ENCODE measurements at places on chromosomes 7 and 10.
A peak's percentile ranks its signal among the peaks of the same experiment; 100 is the strongest.

- DNase-seq: no peak
Observed at GRCh38 chr10:51076299-51076841, 2.1 kb downstream of the PRKG1 start.

- DNase-seq: no peak
Observed at GRCh38 chr10:77836299-77836820, 90.2 kb downstream of the DLG5 start.

DNA sequence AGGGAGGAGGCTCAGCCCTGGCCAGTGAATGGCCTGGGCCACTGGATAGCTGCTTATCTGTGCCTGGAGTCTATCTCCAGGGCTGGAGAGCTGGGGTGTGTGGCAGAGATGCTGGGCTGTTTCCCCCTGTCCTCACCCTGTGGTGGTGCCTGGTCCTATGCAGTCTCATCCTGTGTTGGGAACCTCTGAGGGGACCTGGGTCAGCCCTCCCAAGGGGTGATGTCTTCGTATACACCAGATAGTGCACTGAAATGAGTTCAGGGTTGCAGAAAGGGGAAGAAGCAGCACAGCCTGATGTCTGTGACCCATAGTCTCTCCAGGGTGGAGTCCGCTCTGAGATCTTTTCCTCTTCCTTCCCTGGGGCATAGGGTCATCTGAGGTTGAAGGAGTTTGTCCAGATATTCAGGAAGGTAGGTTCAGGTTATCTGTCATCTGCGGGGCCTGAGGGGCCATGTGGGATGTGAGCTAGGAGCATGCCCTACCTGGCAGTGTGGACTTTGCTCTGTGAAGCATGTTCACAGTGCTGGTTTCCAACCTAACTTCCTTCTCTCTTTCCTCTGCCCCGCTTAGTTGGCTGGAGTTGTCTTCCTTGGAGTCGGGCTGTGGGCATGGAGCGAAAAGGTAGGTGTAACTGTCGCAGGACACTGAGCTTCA is 33.4 kb upstream of the SH2D4B start:
- no peak for DNase-seq

- DNase-seq: peak; percentile 84
Observed at GRCh38 chr10:21406595-21407193, 118.8 kb downstream of the SKIDA1 start.

GRCh38 chr7:78299088-78299487 is 500.5 kb downstream of the PHTF2 start:
- peak; percentile 30 for DNase-seq

DNA sequence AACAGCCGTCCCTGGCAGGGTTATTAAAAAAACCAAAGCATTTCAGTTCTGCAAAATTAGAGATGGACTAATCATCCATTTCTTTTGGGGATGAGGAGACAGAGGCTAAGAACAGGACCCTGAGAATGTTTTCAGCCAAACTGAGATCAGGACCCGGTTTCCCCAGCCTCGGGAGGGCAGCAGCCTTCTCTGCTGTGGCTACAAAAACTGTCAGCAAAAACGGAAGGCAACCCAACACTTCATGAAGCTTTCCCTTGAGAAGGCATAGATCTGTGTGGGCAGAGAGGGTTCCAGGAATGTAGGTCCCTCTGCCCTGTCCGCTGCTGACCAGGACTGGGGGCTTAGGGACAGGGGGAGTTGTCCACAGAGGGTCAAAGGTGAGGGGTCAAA is 313.5 kb downstream of the TCERG1L start:
- DNase-seq: no peak

DNA sequence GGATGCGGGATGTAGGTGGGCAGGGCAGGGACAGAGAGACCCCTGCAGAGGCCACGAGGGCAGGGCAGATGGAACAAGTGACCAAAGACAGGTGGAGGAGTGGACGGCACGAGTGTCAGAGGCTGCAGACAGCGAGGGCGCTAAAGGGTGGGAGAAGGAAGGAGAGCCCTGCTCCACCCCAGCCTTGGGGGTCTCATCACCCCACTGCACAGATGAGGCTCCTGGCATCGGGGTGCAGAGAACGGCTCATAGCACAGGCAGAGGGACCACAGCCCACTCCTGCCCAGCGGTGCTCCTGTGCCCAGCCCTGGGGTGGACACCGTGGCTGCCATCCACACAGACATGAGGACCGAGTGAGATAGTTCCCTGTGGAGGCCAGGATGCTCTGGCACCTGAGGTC is 2.2 kb upstream of the LAT2 start:
- DNase-seq: no peak

DNA sequence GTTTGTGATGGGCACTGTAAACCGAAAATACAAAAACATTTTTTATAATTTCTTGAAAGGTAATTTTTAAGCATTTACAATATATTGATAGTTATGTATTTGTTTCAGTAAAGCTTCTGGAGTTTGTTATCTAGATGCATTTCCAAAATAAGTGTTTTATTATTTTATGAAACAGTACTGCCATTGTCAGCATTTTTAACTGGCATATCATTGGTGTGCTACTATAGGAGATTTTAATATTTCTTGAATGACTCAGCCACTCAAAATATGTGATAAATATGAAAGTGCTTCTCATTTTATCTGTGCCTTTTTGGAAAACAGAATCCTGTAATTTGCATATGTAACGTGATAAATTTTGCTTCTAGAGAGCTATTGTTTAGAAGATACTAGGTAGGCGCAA is 97.9 kb downstream of the ANKIB1 start:
- DNase-seq: no peak

DNA sequence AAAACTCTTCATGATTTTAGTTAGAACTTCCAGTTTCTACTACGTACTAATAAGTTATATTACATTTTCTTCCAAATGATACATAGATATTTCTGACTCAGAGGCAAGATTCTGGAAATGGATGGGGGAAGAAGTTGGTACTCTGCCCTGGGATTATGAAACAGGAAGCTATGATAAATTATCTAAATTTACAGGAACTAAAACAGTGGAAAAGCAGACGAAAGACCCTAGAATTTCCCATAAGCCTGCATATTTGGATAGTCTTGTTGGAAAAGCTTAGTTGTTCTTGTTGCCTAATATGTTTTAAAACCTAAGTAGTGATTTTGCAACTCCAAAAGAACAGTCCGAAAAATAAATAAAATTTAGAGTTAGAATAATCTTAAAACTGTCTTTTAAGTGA is 21.8 kb downstream of the CFAP69 start:
- DNase-seq: peak; percentile 90

GRCh38 chr7:118057404-118057803 is 126.6 kb upstream of the LSM8 start:
- no peak for DNase-seq

- DNase-seq: peak; percentile 65
Observed at GRCh38 chr10:75396631-75397495, 4.7 kb downstream of the ZNF503 start.

DNA sequence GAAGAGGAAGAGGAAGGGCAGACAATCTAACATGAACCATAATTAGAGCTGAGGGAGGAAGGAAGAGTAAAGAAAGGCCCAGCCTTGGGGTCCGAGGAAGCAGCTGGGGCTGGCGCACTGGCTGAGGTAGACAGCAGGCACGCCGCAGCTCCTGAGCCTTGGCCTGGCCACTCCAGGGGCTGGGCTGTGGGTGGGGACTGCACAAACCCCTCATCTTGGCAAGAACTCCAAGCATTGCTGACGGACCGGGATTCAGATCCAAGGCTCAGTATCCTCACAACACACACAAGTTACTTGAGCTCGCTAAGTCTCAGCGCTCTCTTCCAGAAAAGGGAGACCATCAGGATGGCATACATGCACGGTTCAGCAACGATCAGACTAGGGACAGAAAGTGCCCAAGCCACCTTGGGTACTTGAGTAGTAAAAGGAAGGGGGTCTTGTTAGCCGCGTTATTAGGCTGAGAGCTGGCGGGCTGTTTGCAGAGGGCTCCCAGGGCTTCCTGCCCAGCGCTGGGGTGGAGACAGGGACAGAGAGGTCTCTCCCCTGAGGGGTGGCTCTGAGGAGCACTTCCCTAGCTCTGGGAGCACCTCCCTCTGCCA is 4.5 kb downstream of the TNS3 start:
- peak; percentile 62 for DNase-seq

DNA sequence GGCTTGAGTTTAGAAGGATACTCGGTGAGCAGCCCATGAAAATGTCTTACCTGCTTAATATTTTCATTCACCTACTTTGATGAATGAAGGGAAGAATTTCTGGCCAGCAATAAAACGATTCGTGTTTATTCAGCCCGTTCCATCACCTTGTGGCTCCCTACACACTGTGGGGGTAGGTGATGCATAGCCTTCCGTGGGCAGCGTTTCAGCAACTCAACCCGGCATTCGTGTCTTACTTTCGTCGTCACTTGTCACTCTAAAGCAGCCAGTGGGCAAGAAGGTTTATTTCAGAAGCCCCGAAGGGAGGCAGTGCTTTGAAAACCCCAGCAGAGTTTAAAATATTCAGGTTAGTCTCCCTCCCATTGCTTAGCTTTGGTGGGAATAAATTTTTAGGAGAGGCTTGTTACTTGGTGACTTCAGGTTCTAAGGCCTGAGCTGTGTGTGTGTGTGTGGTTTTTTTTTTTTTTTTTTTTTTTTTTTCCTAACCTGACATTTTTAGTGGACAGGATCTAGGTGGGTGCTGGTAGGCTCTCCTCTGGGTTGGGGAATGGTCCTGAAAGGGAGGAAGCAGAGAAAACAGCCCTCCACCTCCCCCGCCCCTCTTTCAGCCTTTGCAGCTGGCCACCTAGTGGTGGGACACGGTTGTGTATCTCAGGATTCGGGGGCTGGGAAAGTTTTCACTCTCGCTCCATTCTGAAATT is 1.8 kb downstream of the GRK5 start:
- peak; percentile 52 for DNase-seq

- peak; percentile 53 for DNase-seq
Observed at GRCh38 chr10:122462533-122463465, 1.4 kb downstream of the HTRA1 start.

GRCh38 chr7:80588591-80588990 is 49.9 kb upstream of the CD36 start:
- peak; percentile 28 for DNase-seq

GRCh38 chr7:26760501-26760900 is 103.9 kb downstream of the SKAP2 start:
- peak; percentile 10 for DNase-seq

GRCh38 chr10:95264227-95265051 is 26.4 kb downstream of the PDLIM1 start:
- no peak for DNase-seq

- no peak for DNase-seq
Observed at GRCh38 chr7:157643525-157643970, 306.7 kb downstream of the DNAJB6 start.

DNA sequence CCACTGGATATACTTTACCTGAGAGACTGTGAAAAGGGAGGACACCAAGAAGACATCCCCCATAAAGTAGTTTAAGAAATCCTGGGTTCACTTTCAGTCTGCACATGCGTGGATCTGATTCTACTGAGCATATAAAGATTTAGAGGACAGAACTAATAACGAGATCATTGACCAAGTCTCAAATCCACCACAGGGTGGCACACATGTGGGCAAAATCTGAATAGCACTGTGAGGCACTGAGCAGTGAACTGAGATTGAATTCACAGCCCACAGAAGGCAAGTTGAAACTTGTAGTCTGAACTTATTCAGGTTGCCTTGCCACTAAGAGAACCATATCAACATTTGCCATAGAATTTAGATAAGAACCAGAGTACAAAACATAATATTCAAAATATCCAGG is 818.6 kb downstream of the GRID1 start:
- DNase-seq: peak; percentile 2

GRCh38 chr10:112951359-112952281 is 1.6 kb downstream of the TCF7L2 start:
- peak; percentile 85 for DNase-seq

DNA sequence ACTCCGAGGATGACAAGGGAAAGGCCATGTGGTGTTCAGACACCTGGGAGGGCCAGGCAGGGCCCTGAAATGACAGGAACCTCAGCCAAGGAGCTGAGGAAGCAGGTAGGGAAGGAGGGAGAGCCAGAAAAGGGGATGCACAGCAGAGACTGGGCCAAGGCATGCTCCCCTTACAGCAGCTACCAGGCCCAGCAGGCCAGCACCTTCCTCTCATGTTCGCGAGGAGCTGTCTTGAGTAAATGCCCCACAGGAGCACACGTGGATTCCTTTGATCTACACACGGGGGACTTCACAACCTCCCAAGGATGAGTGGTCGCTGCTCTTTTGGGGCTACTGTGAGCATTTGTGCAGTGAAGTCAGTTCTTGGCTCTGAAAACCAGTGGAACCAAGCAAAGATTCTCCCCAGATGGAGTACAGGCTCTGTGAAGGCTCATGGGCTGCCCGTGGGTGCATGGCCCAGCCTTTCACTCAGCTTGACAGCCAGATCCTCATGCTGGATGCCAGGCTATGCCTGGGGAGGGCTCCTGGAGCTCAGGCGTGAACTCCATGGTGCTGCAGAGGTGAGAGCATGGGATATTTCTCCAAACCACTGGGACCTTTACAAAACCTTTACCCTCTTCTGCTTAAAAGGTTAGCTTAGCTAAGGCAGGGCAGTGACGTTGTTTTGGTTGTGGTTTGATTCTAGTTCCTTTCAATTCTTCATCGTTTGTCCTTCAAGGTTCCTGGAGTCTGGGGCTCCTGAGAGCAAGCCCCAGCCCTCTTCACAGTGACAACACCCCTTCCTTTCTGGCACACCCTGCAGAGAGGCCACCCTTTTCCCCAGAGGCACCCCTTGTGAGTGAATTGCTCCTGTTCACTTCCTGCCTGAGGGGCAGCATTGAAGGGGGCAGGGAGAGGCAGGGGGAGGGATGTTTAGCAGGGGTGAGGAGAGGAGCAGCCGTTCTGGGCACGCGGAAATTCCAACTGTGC is 74.2 kb upstream of the ZPBP start:
- no peak for DNase-seq

- no peak for DNase-seq
Observed at GRCh38 chr7:112905950-112906349, 115.8 kb upstream of the TMEM168 start.

- no peak for DNase-seq
Observed at GRCh38 chr7:108178398-108178797, 48.2 kb upstream of the LAMB4 start.

- peak; percentile 41 for DNase-seq
Observed at GRCh38 chr7:87310790-87311419, 34.6 kb upstream of the CROT start.

- no peak for DNase-seq
Observed at GRCh38 chr10:1939016-1939415, 201.7 kb upstream of the ADARB2 start.

DNA sequence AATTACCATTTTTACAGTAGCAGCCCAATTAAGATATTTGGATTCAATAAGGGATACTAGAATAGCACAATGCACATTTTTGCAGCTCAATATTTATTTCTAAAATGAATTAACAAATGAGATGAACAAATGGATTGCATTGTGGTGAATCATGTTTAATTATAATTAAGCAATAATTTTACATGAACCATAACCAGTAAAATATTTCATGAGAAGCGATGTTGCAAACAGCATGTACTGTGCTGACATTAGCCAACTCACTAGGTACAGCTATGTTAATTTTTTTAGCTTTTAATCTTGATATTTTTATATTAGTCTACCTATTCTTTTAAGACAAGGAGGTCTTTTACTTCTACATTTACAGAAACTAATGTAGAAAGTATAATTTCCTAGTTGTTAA is 399.1 kb upstream of the AKR1E2 start:
- DNase-seq: no peak

GRCh38 chr7:100472854-100473499 is 6.0 kb downstream of the TSC22D4 start:
- no peak for DNase-seq
